BJ (cell line): ENCODE measurements at places on chromosomes 7 and 10.

- no peak for DNase-seq
Observed at GRCh38 chr10:26840938-26841732, 19.6 kb downstream of the ABI1 start.

GRCh38 chr10:62742536-62743061 is 61.9 kb upstream of the ADO start:
- DNase-seq = no peak

- DNase-seq = no peak
Observed at GRCh38 chr10:116686632-116687031, 55.7 kb downstream of the HSPA12A start.

DNA sequence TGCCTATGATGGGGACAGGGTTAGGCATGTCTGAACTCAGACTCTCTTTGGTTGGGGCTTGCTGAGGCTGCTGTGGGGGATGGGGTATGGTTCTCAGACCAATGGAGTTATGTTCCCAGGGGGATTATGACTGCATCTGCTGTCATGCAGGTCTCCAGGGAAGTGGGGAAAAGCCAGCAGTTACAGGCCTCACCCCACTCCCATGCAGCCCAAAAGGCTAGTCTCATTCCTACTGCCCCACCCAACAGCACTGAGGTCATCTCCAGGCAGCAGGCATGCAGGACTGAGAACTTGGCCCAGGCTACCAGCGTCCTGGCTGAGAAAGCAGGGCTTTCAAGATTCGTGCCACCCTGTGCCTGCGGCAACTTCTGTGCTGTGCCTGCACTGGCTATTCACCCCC is 373.3 kb downstream of the HTR7 start:
- DNase-seq = no peak

GRCh38 chr7:94655848-94656657 is at the start of gene SGCE:
Gene SGCE, minus strand, starts transcription at chr7:94656133. Its CDS starts 35 bp downstream, at chr7:94656098.
- DNase-seq = no peak

DNA sequence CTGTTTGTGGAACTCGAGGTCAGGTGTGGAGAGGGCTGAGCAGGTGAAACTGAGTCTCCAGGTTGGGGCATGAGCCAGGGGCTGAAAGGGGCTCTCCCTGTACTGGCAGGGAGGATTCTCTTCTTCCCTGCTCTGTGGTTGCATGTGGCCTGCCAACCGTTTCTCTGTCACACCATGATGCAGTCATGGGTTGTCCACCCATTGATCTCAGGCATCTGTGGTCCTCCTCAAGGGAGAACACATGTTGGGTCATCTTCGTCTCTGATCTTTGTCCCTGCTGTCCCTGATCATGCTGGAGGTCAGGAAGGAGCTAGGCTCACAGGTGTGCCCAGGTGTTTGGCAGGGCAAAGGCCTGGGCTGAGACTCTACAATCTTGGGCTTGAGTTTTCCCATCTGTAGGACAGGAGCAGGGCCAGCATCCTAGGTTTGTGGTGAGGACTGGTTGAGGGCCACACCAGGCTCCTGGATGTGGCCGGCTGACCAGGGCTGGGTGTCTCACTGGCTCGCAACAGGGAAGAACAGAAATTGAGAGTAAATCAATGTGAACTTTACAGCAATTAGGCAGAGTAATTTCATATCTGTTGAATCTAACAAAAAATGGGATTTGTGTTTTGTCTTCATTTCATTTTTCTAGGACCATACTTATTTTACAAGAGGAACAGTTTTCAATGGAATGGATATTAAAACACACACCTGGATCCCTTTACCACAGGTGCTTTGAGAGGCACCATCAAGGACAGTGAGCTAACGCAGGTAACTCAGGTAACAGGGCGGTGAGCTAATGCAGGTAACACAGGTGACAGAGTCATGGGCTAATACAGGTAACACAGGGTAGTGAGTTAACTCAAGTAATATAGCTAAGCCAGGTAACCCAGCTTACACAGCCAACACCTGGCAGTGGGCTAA is 58.5 kb upstream of the IGFBP3 start:
- no peak for DNase-seq

GRCh38 chr7:69426705-69427104 is 171.6 kb upstream of the AUTS2 start:
- DNase-seq = no peak

DNA sequence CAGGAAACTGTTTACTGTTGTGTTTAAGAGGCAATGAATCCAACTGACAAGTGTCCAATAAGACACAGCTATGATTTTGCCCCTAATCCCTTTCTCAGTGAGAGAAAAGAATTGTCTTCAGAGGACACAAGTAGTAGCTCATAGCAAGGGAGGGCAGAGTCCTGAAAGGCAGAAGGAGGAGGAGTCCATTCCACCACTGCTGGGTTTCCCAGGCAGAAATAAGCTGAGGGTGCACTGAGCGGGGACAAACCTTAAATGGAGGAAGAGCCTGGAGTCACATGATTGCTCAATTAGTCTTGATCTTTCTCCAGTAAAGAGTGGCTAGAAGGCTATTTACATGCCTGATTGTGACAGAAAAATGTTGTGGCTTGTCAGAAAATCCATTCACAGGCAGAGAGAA is 573.8 kb downstream of the POM121L12 start:
- no peak for DNase-seq

GRCh38 chr10:75103881-75104686 is 7.4 kb upstream of the SAMD8 start:
- DNase-seq = no peak

GRCh38 chr10:87598700-87599099 is 61.0 kb upstream of the PAPSS2 start:
- DNase-seq = no peak

- no peak for DNase-seq
Observed at GRCh38 chr7:106590209-106590816, 70.6 kb downstream of the CCDC71L start.

GRCh38 chr7:158124671-158125079 is 462.9 kb downstream of the PTPRN2 start:
- no peak for DNase-seq

GRCh38 chr7:18834577-18834976 is 282.9 kb downstream of the TWIST1 start:
- DNase-seq = no peak

DNA sequence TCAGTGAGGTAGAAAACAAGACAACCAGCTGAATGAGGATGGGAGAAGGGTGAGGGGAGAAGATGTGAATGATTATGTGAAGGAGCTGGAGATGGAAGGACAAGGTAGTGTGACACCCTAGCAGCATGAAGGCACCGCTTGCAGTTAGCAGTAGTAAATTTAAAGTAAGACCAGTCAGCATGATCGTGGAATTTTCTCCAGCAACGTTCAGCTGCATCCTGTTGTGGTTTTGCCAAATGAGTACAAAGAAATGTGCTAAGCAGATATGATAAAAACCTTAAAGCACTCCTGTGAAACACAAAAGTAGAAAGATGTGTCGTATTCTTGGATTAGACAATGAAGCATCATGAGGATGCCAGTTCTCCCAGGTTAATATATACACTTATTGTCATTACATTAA is 34.1 kb upstream of the IFRD1 start:
- no peak for DNase-seq

DNA sequence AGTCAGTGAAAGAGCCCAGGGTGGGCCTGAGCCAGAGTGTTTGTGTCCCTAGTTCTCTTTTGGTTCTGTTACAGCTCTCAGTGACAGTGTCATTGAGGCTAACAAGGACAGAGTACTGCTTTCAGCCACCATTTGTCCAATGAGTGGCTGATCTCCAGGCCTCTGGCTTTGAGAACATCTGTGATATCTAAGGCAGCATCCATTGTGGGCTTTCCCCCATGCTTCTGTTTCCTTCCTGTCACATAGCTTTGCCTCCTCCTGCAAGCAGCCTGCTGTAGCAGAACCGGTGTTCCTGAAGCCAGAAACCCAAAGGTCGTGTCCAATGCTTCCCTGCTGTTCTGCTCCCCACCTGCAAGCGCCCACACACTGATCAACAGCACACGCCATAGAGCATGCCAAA is 68.4 kb downstream of the IKZF1 start:
- no peak for DNase-seq

DNA sequence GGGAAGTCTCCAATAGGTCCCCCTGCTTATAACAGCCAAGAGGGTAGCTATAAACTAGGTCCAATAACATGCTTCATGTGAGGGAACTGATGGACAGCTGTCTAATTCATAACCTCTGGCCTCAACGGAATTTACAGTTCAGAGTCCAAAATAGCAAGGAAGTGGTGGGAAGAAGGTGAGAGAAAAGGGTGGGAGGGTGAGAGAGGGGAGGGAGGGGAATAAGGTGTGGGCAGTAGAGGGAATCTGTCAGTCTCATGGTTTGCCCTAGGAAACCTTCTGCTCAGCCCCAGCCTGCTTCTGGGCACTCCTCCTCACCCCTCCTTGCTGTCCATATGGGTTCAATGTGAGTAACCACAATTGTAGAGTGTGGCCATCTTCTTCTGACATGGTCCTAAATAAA is 133.4 kb upstream of the ADO start:
- DNase-seq = no peak

GRCh38 chr10:62769574-62770242 is 34.8 kb upstream of the ADO start:
- DNase-seq = no peak

DNA sequence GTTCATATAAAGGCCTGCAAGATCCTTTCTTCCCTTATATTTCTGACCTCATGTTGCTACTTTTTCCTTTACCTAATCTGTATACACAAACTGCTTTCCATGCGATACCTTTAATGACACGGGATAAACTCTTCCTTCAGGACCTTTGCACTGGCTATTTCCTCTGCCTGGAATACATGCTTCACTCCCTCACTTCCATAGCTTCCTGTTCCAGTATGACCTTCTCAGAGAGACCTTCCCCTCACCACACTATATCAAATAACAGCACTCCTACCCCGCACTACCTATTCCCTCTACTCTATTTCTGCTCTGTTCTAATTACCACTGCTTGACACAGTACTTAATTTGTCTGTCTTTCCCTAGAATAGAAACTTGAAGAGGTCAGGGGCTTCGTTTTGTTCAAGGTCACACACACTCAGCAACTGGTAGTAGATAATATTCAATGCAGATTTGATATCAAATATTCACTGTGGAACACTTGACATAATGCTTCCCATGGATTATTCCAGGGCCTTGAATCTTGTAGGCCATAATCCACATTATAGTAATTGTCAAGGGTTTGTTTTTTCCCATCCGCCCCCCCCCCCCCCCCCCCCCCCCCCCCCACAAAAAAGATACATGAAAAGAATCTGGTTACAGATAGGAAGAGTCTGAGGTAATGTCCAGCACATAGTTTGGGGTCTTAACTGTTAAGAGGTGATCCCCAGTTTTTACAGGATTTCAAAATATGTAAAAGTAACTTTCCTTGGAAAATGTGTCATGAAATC is 11.1 kb downstream of the SYPL1 start:
- no peak for DNase-seq

DNA sequence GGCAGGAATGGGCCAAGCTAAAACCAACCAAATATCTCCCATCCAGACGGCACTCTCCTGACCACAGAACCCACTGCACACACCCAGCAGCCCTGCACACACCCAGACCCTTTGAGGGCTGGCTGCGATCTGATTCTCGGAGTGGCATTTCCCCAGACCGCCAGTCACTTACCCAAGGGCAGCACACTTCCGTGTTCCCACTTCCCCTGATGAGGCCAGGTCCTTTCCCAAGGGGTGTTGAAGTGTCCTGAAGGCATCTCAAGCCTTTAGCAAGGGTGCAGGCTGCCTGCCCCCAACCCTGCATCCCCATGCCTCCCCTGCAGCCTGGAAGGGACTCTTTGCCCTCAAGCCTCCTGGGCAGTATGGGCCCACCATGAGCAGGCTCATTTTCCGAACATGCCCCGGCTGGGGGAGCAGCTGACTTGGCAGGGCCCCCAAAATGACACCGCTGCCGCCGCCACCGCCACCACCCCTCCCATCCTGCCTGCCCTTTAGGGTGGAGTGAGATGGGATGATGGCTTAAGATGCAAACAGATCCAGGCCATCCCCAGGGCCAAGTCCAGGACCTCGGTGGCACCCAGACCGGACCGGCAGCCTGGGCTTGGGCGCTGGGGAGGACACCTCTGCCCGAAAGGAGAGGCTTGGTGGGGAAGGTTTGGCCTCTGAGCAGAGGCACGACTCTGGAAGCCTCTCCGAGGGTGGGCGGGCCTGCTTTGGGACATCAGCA is 159.8 kb downstream of the NRF1 start:
- no peak for DNase-seq

GRCh38 chr7:137846827-137847567 is at the start of gene DGKI:
Gene DGKI, minus strand, starts transcription at chr7:137846974.
- DNase-seq = no peak

- no peak for DNase-seq
Observed at GRCh38 chr7:36887233-36887632, 162.9 kb upstream of the AOAH start.

DNA sequence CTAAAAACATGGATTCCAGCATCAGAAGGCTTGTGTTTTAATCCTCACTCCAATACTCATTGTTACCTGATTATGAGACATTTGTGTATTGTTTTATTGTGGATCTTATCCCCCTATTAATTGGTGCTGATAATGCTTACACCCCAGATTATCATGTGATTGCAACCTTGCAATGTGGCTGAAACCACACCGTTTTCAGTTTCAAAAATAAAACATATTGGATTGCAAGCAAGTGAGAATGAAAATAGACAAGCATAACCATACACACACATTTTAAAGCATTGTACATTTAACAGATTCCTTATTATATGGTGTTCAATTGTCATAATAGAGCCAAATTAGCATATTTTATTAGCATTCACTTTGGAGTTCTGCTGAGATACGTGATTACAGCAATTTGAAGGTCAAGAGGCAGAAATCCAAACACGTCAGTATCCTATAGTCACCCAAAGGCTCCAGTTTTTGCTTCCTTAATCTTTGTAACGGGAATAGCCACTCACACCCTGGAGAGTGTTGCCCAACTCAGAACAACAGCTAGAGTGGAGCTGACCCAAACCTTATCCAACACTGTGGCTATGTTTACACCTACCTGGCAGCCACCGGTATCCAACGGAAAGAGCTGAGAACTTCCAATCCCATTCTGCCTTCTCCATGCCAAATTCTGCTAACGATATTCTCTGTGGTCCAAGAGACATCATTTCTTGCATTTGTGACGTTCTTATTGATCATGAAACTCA is 317.1 kb upstream of the KLF6 start:
- DNase-seq = no peak

DNA sequence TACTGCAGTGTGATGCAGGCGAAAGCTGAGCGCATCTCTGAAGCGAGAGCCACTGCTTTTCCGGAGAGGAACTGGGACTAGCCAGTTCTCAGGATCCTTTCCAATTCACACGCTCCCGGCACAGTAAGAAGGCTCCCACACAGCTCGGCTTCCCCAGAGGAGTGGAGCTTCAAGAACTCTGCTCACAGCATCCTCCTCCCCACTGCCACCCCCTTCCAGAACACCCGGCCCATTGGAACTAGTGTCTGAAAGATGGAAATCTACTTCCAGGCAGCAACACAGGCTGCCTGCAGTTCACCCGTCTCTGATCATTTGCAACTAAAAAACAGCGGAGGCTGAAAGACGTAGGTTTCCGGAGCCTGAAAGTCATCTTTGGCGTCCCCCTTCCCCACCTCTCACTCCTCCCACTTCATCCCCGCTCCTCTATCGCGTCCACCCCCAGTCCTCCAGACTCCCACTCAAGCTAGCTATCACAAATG is at the start of gene DGKB:
Gene DGKB (minus strand): TSS at position 163 of the 479 bp plus-strand sequence.
- DNase-seq = no peak

DNA sequence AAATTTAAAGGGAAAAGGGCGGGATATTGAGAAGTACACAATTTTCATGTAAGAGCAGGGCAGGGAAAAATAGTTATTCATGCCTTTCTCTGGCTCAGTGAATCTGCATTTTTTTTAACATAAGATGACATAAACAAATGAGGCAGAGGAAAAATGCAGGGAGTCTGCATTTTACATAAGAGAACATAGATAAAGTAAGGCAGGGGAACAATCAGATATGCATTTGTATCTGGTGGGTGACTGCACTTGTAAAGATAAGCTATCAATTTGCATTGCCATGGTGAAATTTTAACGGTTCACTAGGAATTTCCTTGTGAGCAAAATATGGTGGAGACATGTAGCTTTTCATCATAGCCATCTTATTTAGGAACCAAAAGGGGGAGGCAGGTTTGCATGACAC is 33.5 kb downstream of the ALOX5 start:
- no peak for DNase-seq
